ENCODE measurements at places on chromosomes 4 and X.

- DNase-seq: no peak
Observed at GRCh38 chrX:105975382-105975781, 63.1 kb downstream of the SERPINA7 start.

- no peak for DNase-seq
Observed at GRCh38 chr4:64334964-64335363, 74.3 kb downstream of the TECRL start.

GRCh38 chrX:133999031-133999705 lies 13.8 kb upstream of the GPC3 start:
- DNase-seq: no peak

DNA sequence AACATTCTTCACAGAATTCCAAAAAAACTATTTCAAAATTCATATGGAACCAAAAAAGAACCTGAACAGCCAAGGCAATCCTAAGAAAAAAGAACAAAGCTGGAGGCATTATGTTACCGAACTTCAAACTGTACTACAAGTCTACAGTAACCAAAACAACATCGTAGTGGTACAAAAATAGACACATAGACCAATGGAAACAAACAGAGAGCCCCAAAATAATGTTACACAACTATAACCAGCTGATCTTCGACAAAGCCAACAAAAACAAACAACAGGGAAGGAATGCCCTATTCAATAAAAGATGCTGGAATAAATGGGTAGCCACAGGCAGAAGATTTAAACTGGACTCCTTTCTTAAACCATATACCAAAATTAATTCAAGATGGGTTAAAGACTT lies 1189.6 kb downstream of the PCDH18 start:
- DNase-seq: no peak

GRCh38 chrX:45712067-45712466 lies 511.4 kb upstream of the DIPK2B start:
- DNase-seq: no peak

GRCh38 chr4:150238591-150238990 lies 160.3 kb downstream of the DCLK2 start:
- DNase-seq: no peak

- DNase-seq: no peak
Observed at GRCh38 chr4:91454111-91454510, 849.7 kb upstream of the GRID2 start.

GRCh38 chr4:13267091-13267490 lies 217.0 kb downstream of the RAB28 start:
- no peak for DNase-seq

- no peak for DNase-seq
Observed at GRCh38 chrX:8845469-8845868, 44.3 kb upstream of the FAM9A start.

- DNase-seq: no peak
Observed at GRCh38 chr4:118113220-118113619, 78.9 kb downstream of the NDST3 start.

DNA sequence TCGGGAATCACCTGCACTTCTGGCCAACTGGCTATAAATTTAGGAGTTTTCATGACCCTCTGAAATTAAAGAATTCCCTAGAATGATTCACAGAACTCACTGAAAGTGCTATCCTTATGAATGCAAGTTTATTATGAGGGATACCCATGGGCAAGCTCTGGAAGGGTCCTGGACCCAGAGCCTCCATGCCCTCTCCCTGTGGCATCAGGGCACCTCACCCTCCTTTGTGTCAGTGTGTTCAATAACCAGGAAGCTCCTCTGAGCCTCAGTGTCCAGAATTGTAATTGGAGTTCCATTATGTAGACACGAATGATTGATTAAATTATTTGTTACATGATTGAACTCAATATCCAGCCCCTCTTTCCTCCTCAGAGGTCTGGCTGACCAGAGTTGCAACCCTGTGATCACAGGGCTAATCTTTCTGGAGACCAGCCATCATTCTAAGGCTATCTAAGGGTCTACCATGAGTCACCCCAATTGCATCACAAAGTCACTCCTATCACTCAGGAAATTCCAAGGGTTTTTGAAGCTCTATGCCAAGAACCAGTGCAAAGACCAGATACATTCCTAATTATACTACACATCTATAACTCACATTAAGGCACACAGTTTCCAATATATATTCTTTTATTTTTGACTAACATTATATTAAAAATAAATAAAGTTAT lies 8.9 kb downstream of the ANXA3 start:
- no peak for DNase-seq
